ENCODE measurements at places on chromosomes 12 and 14.

DNA sequence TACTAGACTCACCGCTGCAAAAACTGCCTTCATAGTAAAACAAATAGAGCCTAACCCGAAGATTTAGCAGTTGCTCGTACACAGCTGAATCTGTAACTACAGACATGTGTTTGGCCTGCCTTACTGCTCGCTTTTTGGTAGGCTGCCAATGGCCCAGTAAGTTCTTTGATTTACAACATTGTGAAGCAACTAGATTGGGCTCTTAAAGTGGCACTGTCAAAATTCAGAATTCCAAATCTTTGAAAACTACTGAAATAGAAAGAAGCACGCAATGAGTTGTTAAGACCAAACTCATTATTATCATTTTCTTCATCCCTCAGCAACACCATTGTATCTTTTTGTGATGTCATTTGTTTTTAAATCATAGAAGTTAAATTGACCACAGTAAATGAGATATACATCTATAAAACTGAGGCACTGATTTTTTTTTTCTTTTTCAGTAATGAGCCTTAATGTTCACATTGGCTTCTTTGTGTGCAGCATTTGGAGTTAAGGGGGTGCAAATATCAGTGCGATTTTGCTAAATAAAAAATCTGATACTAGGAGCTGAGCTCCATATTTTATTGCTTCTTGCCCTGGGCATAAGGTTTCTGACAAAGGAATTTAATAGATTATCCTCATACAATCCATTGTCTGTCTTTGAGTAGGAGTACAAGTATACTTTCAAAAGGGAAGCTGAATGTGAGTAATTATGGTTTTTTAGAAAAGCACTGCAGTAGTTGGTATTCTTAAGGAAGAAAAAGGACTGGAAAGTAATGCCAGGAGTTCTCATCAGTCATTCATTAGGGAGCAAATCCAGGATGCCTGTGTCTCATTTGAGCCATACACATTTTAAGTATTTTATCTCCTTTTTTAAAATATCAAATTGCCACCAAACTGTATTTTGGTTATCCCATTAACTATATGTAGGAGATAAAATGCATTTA is 138.5 kb downstream of the KICS2 start:
- DNase-seq, result no peak

DNA sequence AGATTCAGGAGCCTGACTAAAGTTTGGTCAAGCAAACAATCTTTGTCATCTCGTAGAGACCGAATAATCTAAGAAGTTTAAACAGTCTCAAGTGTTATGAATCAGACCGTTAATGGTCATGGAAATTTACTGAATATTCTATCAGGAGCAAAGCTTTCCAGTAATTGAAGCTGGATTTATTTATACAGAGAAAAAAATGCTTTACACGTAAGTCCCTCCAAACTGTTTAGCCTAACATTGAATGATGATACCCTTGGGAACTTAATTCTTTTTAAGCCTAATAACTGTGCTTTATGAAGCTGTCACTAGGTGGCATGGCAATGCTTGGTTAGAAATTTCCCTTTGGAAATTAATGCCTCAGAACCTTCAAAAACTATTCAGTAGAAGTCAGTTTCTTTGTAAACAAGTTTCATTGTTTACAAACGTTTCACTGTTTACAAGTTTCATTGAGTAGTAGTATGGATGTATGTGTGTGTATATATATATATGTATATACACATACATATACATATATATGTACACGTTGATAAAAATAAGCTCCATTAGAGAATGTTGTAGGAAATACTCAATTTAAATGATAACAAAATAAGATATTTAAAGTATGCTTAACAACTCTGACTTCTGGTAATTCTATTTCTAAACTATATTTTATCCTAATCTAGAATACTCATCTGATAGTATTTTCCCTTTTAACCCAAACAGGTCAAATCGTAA is 32.1 kb downstream of the DEPDC4 start:
- no peak for DNase-seq

- DNase-seq, result no peak
These were observed 14.8 kb upstream of the C12orf50 start for GRCh38 chr12:88044035-88044434.

GRCh38 chr14:65117769-65118745 is 15.7 kb upstream of the MAX start:
- DNase-seq, result no peak

- no peak for DNase-seq
These were observed 11.4 kb downstream of the GNG2 start for GRCh38 chr14:51871846-51872245.

GRCh38 chr12:117030187-117030900 is 68.9 kb downstream of the TESC start:
- DNase-seq, result no peak

DNA sequence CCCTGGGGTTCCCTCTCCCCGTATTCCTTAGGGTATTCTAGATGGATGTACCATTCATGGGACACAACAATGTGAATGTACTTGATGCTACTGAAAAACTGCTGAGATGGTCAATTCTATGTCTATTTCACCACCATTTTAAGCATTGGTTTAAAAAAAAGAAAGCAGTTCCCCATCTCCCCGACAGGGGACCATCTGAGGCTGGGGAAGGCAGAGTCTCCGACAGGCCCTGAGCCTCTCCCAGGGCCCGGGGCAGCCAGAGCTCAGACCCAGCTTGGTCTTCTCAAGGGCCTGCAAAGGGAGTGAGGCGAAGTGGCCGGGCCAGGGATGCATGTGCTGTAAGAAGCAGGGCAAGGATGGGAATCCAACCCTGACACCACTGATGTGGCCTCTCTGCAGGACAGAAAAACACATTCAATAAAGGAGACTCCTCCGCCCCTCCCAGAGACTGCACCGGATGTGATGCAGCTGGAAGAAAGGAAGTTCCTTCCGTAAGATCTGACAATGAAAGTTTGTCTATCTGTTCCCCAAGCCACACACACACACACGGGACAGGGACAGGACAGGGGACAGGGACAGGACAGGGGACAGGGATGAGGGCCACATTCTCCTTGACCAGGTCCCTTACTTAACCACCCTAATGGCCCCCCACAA is 234.1 kb downstream of the BCL11B start:
- DNase-seq, result no peak

DNA sequence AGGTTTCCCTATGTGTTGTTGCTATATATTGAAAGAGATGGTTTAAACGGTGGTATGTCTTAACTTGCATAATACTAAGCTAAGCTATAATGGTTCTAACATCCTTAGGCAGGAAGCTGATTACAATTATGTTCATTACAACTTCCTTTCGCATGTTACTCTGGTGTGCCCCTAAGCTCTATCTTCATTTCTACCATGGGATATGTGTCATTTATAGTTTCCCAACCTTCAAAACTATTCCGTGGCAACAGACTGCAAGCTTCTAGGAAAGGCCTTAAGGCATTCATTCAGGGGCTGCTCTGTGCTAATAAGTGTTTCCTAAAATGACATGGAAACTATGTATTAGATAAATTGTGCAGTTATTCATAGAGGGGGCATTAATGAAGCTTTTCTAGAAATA is 294.6 kb downstream of the GXYLT1 start:
- no peak for DNase-seq

GRCh38 chr12:83027021-83027723 is 340.5 kb downstream of the TMTC2 start:
- DNase-seq, result no peak

- no peak for DNase-seq
These were observed 27.1 kb downstream of the GALNT4 start for GRCh38 chr12:89497467-89497866.

- DNase-seq, result no peak
These were observed 68.9 kb downstream of the SLC6A15 start for GRCh38 chr12:84843593-84844144.

GRCh38 chr12:111409780-111410430 is 4.2 kb downstream of the SH2B3 start:
- no peak for DNase-seq
